ENCODE measurements at places on chromosomes 16 and 17.
A peak's percentile ranks its signal among the peaks of the same experiment; 100 is the strongest.

DNA sequence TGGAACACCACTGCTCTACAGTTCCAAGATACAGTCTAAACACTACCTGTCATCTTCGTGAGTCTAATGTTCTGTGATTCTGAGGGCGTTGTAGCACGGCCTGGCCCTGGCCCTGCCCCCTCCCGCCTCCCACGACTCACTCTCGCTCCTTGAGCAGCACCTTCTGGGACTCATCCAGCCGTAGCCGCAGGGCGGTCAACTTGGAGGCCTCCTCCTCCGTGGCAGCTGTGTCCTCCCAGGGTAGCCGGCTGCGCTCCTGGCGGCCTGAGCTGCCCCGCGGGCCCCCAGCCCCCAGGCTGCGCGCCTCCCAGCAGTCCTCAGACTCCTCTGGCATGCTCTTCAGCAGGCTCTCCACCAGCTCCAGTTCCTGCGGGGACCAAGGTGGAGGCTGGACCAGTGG, 10.6 kb downstream of the CCDC102A start:
- DNase-seq = no peak

- peak; percentile 51 for DNase-seq
Observed at GRCh38 chr17:29133121-29133713, 47.0 kb downstream of the MYO18A start.

GRCh38 chr17:67203818-67204217, 41.2 kb downstream of the HELZ start:
- DNase-seq = no peak

DNA sequence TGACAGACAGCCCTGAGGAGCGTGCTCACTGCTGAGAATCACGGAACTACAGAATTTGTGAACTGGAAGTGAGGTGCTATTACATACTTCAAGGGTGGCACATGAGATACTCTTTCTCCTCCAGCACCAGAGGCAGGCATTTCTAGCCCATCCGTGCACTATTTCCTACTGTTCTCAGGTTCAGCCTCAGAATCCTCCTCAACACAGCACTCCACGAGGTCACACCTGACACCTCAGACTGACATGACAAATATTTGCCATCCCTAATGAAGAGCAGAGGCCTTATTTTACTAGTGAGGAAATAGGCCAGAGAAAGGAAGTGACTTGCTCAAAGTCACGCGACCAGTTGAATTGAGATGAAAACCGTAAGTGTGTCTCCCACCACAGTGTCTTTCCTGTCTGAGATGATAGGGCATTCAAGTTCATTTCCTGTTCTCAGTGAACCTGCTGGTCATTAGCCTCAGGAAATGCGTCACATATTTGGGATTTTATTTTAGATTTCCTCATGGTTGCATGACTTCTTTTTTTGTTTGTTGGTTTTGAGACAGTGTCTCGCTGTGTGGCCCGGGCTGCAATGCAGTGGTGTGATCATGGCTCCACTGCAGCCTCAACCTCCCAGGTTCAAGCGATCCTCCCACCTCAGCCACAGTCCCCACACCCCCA, 23.6 kb downstream of the SEZ6 start:
- no peak for DNase-seq

GRCh38 chr17:54937018-54937417, 31.4 kb downstream of the COX11 start:
- DNase-seq = no peak

GRCh38 chr17:4693416-4693815, 10.5 kb downstream of the PELP1 start:
- no peak for DNase-seq

GRCh38 chr17:2852221-2852620, 56.0 kb downstream of the RAP1GAP2 start:
- DNase-seq = no peak

GRCh38 chr17:77543801-77544200, 403.0 kb downstream of the SEC14L1 start:
- no peak for DNase-seq
